ACHN (cell line): ENCODE measurements at places on chromosomes 1 and 21.
A peak's percentile ranks its signal among the peaks of the same experiment; 100 is the strongest.

DNA sequence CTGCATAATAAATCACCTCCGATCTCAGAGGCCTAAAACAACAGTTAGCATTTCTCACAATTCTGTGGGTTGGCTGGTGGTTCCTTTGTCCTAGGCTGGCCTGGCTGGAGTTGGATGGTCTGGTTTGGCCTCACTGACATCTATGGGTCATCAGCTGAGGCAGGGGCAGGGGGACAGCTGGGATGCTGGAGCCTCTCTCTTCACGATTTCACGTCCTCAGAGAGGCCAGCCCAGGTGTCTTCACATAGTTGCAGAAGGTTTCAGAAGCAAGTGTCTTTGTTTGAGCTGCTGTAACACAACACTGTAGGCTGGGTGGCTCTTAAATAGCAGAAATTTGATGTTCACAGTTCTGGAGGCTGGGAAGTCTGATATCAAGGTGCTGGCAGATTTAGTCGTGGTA lies 155.5 kb upstream of the CACNA1E start:
- no peak for DNase-seq

DNA sequence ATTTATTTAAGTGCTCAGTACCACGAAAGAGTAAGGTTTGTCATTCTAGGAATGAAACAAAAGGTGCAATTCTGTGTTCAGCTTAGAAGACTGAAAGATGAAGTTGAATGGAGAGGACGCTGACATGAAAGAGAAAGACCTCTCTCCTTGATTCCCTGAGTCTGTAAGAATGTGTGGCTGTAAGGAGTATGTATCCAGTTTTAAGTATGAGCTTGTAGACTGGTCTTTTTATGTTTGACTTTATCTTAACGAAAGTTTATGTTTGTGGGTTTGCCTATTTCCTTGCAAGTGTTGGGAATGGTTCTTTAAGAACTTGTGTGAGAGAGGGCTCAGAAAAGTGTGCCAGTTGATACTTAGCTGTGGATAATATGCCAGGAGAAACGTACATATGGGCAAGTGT lies 1.4 kb downstream of the CHD1L start:
- peak; percentile 17 for DNase-seq

- no peak for DNase-seq
Observed at GRCh38 chr1:21904704-21905520, 32.2 kb downstream of the HSPG2 start.

DNA sequence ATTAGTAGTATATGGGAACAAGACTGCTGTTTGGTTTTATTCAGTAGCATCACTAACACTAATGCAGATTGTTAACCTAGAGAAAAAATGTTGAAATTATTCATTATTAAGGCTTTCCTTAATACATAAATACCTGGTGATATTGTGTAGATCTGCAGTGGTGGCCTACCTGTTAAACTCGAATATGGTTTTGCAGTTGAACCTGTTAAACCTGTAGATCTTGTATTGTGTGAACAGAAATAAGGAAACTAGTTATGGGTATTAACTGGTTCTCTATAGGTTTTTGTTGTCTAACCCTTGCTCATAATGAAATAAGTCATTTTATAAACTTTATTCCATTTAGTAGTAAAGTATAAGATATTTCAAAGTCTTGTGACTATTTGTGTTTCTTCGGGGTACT lies 23.9 kb downstream of the PKN2 start:
- no peak for DNase-seq

- no peak for DNase-seq
Observed at GRCh38 chr21:33300701-33301631, 23.8 kb upstream of the IFNAR1 start.

DNA sequence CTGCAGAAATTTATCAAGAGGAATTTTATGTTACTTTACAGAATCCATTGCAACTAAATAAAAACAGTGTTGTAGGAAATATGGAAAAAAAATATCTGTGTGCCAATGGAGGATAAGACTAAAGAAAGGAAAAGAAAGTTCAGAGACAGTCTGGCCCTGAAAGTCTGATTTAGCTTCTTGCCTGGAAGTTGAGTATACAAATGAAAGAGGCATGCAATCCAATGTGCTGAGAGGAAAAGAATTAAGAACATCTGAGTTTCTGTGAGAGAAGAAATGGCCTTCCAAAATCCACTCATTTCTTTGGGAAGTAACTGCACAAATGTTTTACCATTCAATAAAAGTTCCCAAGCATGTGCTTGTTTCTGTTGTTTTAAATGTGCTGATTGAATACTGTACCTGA lies 65.1 kb downstream of the LHX9 start:
- DNase-seq = no peak

GRCh38 chr1:153544453-153545066 lies 1.0 kb downstream of the S100A4 start:
- no peak for DNase-seq

GRCh38 chr1:166626711-166627110 lies 212.6 kb upstream of the POGK start:
- no peak for DNase-seq

- no peak for DNase-seq
Observed at GRCh38 chr1:119600561-119600960, 47.5 kb downstream of the ZNF697 start.

- DNase-seq = no peak
Observed at GRCh38 chr1:115922801-115923200, 53.5 kb upstream of the SLC22A15 start.

DNA sequence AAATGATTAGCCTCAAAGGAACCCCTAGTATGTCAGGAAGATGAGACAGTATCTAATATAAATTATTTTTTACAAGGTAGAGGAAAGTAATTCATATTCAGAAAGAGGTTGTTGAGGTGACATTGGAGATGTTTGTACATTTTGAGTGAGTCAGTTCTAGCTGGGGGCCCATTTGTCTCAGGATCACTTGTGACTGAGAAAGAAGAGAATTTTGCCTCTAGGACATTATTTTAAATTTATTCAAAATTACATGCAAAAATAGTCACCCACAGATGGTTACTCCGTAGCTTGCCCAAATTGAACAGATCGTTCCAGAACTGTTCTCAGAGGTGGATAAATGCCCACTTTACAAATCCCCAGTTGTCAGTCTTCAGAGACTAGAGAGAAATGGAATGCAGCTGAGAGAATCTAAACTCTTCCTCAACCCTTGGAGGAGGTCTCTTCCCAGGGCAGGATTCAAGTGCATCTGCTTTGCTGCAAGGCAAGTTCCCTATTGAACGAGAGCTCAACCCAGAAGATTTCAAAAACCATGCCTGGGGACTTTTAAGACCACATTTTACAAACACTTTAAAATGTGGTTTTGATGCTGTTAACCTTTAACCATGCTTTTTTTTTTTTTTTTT lies 987.8 kb upstream of the ADAMTS5 start:
- no peak for DNase-seq

DNA sequence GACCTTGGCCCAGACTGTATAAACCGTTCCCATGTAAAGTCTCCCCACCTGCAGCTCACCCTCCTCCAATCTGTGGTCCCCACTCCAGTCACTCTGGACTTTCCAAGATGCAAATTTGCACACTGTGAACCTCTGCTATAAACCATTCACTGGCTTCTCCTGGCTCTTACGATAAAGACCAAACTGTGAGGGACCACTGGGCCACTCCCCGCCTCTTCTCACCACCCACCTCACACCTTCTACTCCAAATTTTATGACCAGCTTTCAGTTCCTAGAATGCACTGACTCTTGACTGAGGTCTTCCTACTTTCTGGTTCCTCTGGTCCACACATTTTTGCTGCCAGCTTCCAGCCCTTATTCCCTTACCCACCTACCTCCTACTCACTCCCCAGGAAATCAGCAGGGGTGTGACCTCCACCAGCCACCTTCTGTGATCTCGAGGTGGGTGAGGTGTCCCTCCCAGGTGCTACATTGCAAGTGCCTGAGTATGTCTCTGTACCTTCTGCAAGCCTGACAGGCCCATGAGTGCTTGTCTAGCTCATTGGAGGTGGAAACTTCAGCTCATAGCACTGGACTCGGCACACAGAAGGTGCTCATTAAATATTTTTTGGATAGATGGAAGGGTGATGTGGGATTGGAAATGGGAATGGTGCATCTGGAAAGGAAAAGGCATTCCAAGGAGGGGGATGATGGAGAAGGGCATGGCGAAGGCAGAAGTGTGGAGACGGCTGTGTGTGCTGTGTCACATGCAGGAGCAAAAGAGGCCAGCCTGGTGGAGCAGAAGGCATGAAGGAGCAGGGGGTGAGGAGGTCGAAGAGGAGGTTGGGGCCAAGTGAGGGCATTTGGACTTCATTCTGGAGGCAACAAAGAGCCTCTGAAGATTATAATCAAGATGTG lies 15.6 kb upstream of the CSF1 start:
- DNase-seq = no peak

DNA sequence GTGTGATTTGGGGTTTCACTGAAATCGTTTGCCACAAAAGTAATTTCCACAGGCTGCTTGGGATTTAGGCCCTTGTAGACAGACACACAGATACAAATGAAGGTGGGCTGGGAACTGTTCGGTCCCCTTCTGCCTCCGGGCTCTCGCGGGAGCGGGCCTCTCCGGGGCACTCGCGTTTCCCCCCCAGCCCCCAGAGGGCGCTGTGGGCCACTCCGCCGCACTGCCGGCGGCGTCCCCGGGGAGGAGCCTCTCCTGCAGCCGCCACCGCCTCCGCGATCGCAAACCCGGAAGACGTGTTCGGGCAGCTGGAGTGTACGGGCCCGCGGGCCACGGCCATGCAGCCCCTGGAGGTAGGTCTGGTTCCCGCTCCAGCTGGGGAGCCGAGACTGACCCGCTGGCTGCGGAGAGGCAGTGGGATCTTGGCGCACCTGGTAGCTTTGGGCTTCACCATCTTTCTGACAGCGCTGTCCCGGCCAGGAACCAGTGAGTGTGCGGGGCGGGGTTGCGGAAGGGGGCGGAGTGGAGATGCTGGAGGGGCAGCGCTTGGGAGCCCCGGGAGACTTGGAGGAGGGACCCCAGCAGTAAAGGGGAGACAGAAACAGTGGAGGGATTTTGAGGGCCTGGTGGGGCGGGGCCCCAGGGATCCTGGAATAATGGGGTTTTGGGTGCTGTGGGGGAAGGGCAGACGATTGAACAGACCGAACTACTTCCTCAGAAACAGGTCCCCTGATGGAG lies at the start of gene CYB561D1:
TSS of gene CYB561D1 (plus strand) at position 290 of the 735 bp plus-strand sequence. CDS start at position 336, 46 bp downstream.
- DNase-seq = peak; percentile 84

DNA sequence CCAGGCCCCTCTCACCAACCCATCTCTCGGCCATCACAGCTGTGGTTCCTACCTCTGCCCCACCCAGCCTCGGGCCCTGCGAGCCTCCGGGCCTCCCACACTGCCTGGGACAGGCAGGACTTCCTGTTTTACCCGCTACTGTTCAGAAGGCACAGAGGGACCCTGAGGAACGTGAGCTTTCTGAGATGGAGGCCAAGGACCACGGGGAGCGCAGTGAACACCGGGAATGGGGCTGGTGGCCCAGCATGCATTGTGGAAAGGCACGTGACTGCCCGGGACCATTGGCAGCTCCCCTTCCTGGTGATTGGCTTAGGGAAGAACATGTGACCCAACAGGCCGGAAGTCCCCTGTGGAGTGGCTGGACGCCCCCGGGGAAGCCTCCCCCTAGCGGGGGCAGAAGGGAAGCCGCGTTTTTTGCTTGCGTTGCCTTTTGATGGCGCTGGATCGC lies 7.0 kb downstream of the S100B start:
- DNase-seq = no peak

GRCh38 chr1:188270497-188270896 lies 1441.7 kb downstream of the PLA2G4A start:
- no peak for DNase-seq

DNA sequence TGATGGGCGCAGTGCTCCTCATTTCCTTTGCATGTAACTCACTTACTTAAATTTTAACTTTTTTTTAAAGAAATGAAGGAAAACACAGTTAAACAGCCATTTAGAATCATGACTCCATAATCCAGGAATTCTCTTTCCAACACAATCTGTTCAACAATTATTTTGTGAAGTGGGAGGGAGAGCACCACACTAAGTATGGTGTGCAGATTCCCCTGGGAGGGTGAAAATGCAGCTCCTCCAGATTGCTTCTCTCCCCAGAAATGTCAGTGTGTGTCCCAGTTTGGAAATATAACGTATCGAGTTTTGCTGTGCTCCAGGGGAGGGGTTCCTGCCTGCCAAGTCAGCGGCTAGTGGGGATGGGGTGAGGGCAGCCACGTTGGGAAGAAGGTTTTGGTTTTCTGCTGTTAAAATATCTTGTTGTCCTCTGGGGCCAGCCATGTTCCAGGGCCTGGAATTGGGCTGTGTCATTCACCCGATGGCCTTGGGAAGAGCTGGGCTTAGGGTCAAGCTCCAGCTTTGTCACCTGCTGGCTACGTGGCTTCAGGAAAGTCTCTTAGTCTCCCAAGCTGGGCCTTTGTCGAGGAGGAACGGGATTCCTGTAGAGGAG lies 17.3 kb upstream of the DISP3 start:
- DNase-seq = no peak
